BJ (cell line): ENCODE measurements at places on chromosomes 5 and 9.

- no peak for DNase-seq
These were observed 29.8 kb downstream of the BAAT start for GRCh38 chr9:101354765-101355708.

- DNase-seq = no peak
These were observed 1.4 kb upstream of the CTNNAL1 start for GRCh38 chr9:109014608-109015280.

- DNase-seq = peak; percentile 70
These were observed 100.4 kb downstream of the FAM114A2 start for GRCh38 chr5:153938191-153938842.

- DNase-seq = no peak
These were observed 4.7 kb downstream of the SLC2A6 start for GRCh38 chr9:133474215-133474614.

DNA sequence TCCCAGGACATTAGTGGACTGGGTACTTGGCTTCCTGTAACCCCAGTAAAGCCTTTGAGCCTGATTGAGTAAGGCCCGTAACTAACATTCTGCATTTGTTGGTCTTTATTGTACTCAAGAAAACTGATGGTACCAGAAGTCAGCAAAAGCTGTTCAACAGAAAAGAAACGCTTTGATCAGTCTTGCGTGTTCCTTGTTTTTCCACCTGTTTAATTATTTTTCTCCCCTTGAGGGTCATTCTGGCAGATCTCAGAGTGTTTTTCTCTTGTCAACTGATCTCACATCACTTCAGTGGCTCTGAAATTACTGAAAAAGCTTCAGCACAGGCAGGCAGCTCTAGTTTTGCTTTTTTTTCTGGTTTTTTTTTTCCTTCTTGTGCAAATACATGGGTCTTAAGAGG, 6.1 kb upstream of the TMEM268 start:
- no peak for DNase-seq

DNA sequence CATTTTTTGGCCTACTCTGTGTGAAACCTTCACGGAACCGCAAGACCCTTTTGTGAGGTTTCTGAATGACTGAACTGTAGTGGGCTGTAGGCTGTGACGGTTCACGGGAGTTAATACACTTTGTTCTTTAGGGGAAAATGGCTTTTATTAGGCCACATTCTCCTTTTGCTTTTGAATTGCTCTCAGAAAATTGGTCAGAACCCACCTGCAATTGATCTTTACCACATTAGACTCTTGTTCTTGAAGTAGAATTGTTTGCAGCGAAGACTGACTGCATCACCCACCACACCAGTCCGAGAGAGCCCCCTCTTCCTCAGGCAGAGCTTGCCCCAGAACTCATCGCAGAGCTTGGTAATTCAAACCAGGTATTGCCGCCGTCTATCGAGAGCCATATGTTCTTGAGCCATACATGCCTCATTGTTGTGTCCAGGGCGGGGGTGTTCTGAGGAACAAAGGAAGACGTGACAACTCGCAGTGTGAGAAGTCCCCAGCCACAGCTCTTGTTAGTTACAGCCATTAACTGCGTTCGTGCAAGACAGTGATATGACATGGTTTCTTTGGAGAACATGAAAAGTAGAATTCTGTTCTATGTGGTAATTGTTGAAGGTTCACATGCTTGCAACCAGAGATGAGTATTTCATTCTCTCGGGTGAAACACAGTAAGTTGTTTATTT, 166.4 kb upstream of the OTULINL start:
- DNase-seq = no peak

- DNase-seq = peak; percentile 14
These were observed 87.8 kb downstream of the HAPLN1 start for GRCh38 chr5:83632874-83633273.

GRCh38 chr5:133697536-133698258, 85.4 kb upstream of the FSTL4 start:
- DNase-seq = no peak

DNA sequence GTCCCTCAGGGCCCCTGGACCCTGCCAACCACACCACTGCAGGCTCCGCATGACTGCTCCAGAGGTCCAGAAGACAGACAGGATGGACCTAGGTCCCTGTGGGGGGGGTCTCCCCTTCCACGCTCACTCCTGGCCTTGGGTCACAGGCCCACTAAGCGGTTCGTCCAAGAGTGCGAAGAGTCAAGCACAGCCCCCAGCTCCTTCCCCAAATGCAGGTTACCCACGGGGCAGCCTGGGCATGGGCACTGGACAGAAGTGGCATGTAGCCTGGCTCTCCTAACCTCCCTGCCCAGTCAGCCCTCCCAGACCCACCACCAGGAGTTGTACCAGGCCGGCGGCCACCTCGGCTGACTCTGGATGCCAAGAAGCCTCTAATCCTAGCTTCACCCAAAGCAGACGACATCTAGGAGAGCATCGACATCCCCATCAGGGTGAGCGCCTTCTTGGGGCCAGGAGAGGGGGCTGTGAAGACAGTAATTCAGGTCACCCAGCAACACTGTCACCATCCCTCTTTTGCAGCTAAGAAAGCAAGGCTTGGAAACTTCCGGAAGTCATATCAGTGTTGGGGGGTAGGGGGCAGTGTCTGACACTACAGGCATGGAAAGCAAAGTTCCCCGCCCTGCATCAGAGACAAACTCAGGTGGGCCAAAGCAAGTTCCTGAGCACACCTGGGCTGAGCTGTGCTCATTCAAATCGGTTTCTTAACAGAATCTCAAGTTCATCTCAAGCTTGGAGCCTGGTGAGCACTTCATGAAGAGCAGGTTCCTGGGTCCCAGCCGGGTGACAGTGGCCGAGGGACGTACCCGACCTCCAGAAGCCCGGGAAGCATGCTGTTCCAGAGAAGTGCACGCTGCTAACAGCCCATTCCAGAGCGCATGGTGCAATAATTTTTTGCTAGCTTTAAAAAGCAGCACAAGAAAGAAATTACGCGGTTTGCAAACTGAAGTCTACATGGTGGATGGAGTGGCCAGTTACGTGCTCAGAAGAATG, 68.7 kb downstream of the SEMA4D start:
- DNase-seq = no peak

GRCh38 chr9:94631599-94631998, 7.7 kb downstream of the FBP1 start:
- DNase-seq = no peak

DNA sequence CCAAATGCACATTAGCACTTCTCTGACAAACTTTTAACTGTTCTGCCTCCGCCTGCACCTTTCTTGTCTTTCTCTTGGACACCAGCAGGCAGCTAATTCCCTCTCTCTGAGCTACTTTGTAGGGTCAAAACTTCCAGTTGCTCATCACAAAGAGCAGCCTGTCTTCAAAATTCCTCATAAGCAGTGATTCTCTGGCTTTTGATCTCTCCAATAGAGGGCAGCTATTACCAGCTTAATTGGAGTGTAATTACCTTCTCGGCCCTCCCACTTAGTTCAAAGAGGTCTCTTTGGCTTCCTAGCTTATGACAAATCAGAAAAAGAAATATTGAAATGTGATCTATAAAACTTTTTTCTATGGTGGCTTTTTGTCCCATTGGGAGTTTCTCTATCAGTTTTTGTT, 43.6 kb upstream of the RAD23B start:
- DNase-seq = no peak

DNA sequence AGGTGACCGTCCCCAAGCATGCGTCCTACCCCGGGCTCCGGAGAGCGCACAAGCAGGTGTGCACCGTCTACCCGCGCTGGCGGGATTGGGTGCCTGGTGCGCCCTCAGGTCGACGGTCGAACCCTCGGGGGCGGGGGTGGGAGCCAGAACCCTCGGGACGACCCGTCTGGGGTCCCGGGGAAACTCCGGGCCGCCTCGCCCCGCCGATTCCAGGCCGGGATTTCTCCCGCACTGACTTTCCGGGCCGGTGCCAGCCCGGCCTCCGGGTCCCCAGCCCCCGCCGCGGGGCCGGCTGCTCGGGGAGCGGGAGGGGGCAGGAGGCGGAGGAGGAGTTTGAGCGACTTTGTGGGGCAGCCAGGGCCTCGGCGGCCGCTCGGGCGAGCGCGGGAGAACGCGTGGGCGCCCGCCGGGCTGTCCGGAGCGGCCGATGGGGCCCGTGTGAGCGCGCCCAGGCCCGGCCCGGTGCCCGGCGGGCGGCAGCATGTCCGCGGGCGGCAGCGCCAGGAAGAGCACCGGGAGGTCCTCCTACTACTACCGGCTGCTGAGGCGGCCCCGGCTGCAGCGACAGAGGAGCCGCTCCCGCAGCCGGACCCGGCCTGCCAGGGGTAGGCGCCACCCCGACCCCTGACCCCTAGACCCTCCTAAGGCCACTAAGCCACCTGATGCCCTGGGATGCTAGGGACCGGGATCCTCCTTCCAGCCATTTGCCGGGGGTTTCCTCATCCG, at the start of gene DAB2IP:
Gene DAB2IP, plus strand, starts transcription at position 340 of the 726 bp plus-strand sequence. Its CDS starts 142 bp downstream, at position 482.
- no peak for DNase-seq

GRCh38 chr5:55724281-55724680, 12.2 kb upstream of the SLC38A9 start:
- no peak for DNase-seq

- no peak for DNase-seq
These were observed 72.3 kb downstream of the RASA1 start for GRCh38 chr5:87339986-87340385.

DNA sequence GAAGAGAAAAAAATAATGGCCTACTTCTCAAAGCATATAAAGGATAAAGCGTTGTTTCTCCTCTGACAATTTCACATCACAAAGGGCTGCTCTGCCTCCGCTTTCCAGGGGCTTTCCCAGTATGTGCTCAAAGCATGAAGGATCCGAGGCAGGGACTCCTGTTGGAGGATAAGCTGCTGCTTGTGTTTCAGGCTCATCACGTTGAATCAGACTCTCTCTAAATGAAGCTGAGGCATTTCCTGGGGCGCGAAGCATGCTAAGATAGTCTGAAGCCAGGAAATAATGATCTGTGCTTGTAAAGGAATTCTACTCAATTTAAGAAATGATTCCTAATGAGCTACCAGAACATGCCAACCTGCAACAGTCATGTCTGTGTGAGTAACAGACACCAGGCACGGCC, 97.5 kb downstream of the MARCHF11 start:
- DNase-seq = no peak

DNA sequence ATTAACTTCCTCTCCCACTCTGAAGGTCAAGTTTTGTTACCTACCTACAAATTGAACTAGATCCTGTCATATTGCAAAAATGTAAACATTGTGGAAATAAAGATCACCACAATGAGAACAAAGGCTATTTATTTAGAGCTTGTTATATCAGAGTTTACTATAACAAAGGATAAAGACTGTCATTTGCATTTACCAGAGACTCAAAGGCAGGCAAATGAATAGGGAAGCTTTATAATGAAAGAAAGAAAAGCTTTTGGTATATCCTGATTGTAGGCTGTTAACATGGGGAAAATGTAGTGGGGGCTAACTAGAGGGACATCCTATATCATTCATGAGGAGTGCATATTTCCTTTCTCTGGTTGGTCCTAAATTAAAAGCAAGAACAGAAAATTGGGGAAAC, 403.5 kb upstream of the TYRP1 start:
- DNase-seq = no peak

GRCh38 chr5:6202968-6203365, 175.4 kb downstream of the MED10 start:
- DNase-seq = no peak

DNA sequence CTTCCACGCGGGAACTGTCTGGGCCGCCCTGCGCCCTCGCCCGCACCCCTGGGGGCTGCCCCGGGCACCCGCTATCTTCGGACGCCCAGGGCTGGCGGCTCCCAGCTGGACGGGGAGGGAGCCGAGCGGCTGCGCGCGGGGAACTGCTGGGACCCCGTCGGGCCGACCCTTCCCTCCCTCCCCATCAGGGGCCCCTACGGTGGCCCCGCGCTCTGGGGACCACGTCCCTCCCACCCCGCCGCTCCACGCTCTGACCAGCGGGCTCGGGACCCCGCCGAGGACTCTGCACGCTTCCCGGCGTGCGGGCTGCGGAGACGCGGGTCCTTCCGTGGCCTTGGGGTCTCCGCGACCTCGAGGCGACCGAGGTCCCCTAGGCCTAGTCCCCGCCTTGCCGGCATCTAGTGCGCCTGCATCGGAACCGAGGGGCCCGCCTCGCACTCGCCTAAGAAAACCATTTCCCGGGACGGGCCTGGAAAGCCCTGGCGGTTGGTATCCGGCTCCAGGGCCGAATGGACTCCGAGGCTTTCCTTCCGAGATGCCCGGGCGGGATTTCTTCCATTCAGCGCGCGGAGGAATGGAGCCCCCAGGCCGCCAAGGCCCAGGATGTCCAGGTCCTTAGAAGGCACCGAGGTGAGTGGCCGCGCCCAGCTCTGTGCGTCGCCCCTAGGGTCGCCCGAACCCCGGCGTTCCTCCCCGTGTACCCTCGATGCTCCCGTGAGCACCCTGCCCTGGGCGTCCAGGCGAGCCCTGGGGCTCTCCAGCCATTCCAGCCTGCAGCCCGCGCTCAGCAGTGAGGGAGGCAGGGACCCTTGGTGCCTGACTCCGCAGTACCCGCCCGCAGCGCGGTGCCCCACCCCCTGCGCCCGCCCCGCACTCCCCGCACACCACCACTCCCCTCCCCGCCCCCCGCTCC, 705 bp upstream of the SLC6A3 start:
- no peak for DNase-seq

DNA sequence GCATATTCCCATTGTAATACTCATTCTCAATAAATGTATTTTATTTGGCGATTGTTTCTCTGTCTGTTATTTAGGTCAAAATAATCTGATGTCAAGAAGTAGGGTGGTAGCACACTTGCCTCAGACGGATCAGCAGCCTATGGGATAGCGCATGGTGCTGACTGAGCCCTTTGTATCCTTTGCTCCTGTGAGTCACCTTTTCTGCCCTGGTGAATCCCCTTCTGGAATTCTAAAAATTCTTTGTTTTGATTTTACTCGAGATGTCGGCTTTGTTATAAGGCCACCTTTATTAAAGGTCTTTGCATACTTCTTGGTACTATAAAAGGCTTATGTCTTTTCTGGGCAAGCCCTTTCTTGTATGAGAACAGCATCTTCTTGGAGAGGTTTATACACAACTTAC, 1187.8 kb downstream of the CDH9 start:
- no peak for DNase-seq

- DNase-seq = no peak
These were observed 16.8 kb downstream of the MEGF9 start for GRCh38 chr9:120697448-120697847.

- no peak for DNase-seq
These were observed 48.6 kb downstream of the DUSP1 start for GRCh38 chr5:172722327-172722815.

DNA sequence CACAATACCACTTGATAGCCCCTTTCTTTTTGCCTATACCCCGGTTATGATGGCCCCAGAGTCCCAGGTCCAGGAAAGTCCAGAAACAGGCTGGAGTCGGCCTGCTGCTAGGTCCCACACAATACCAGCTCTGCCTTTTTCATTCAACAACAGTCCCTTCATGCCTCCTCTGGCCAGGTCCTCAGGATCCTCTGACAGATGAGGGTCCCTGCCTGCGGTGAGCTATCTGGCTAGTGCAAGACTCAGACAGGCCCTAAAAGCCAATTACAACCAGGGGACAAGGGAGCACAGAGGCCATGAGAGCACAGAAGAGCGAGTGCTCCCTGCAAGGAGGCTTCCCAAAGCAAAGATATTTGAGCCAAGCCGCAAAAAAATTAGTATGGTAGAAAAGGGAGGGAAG, 84.8 kb upstream of the ZBTB43 start:
- no peak for DNase-seq
